ENCODE measurements at places on chromosomes 6 and 20.

- DNase-seq: no peak
These were observed 65.7 kb downstream of the MRPL14 start for GRCh38 chr6:44061375-44062104.

DNA sequence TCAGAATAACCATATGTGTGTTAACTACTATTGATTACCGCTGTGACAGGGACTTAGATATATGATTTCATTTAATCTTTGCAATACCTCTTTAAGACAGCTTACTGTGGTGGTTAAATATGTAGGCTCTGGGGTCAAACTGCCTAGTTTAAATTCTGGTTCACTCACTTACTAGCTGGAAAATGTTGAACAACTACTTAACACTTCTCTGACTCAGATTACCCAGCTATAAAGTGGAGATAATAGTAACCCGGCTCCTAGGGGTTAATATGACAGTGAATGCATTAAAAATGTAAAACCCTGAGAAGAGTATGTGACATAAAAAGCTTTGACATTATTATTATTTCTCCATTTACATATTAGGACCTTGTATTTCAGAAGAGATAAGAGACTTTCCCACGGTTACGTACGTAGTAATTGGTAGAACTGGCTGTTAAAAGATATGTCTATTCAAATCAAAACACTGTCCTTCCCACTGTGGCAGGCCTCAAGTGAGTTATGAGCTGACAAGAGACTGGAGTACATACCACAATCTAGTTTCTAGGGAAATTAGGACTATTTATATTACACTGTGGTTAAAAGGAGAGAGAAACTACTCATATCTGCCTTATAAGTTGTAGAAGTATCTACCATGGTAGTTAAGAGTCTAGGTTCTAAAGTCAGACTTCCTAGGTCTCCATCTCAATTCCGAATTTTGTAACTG, 4.4 kb upstream of the PLCB1 start:
- no peak for DNase-seq

- DNase-seq: peak; percentile 88
These were observed 12.6 kb downstream of the DYNLT1 start for GRCh38 chr6:158631678-158632537.

- DNase-seq: no peak
These were observed 379.3 kb downstream of the MAFB start for GRCh38 chr20:40309731-40310130.

DNA sequence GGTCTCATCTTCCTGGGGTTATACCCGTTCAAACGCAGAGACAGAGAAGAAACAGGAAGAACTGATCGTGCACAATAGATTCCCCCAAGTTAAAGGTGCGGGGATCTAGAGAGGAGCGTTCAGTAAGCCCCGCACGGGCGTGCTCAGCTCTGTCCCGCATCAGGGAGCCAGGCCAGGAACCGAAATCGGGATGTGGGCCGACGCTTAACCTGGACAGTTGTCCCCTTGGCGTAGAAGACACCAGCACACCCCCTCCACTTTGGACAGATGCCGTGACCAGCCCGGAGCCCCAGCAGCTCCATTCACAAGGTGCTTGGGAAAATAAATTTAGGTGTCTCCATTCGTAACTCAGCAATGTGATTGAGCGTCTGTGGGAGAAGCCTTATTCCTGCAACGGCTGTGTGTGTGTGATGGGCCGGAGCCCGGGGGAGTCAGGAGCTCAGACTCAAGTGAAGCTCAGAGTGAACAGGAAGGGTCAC, 24.0 kb upstream of the GATA5 start:
- DNase-seq: no peak

DNA sequence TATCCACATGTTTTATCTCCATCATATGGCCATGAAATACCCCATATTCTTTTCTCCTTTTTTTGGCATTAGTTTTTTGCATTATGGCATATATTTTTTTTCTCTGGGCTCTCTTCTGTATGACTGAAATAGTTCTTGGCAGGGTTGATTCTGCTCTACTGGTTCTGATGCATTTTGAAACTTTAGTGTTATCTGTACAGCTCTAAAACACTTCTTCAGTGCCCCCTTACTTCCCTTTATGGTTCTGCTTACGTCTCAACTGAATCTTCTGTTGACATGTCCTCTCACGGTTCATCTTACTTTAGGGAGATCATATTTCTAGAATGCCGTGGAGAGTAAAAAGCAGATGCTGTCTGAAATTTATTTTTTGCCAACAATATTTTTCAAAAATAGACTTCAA, 23.2 kb upstream of the TXNDC5 start:
- no peak for DNase-seq

GRCh38 chr6:166153966-166154365, 13.7 kb downstream of the TBXT start:
- no peak for DNase-seq

DNA sequence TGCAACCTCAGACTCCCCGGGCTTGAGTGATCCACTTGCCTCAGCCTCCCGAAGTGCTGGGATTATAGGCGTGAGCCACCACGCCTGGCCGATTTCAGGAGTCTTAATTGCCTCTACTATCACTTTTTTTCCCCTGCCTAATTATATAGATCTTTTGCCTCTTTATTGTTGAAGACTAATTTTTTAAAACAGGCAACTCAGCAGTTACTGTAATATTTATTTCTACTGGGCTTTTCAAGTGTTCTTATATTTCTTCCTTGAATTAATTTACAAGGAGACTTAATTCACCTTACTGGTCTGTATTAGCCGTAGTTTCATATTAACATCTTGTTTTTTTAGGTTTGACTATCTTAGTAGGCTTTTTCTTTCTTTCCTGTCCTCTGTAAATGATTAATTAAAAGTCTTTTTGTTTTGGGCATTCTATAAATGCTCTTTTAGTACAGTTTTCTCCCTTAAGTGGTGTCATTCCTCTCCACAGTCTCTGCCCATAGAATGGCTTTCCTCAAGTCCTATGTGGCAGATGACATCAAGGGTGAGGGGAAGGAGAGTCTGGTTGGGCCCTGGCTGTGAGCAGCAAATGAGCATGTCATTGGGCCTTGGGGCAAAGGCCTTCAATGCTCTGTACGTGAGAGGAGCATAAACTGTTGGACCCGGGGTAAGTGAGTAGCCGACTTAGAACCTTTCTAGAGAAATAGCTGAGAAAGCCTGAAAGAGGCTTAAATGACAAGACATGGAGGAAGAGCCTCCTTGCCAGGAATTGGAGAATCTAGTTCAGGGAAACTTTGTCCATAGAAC, 36.0 kb downstream of the ANKS1A start:
- no peak for DNase-seq

All from left cardiac atrium (tissue), 4 donors.